CD4-positive, alpha-beta T cell treated with Interleukin-15 for 1 hour (primary cell): ENCODE measurements at places on chromosomes 5 and 9.
A peak's percentile ranks its signal among the peaks of the same experiment; 100 is the strongest.

DNA sequence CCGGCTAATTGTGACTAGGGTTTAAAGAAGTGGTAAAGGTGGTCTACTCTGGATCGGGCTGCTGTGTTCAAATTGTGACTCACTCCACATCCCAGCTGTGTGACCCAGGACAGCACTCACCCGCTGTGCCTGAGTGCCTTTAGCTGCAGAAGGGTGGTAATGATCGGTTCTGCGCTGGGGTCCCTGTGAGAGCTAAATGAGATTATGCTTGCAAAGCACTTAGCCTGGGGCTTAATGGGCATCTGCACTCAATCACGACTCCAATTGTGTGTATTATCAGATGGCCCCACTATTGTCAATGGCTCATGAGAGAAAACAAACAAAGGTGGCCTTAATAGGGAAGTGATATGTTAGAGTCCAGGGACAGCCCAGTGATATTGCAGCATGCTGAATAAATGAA, 25.1 kb upstream of the TBC1D2 start:
- no peak for DNase-seq

- DNase-seq, result no peak
These were observed 1854.6 kb upstream of the WWC1 start for GRCh38 chr5:166436872-166437271.

GRCh38 chr5:56159521-56159947, 73.6 kb downstream of the ANKRD55 start:
- DNase-seq, result peak; percentile 50

DNA sequence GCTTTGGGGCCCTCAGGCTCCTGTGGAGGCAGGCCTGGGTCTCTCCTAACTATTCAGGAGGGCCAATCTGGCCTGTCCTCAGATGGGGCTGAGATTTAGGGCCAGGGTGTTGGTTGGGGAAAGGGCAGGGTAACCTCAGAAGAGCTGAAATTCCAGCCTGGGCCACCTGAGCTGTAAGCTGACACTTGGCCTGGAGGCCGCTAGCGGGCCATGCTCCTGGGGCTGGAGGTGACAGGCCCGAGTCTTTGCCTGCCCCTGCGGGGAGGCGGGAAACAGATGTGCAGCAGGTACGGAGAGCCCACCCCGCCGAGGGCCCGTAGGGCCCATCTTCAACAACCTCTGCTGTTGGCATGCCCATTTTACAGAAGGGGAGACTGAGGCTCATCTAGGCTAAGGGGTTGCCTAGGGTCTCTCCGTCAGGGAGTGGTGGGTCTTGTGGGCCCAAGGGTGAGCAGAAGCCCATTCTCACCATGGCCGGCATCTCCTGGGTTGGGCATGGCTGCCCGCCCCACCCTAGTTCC, 69.5 kb downstream of the RXRA start:
- no peak for DNase-seq

GRCh38 chr5:90483206-90483605, 8.5 kb downstream of the POLR3G start:
- DNase-seq, result no peak

GRCh38 chr5:105924366-105924765, 1746.4 kb downstream of the EFNA5 start:
- no peak for DNase-seq
